Chondrocyte (in vitro differentiated cells): ENCODE measurements at places on chromosomes 13 and 19. TPM values are rescaled to one million over a fixed set of nuclear protein-coding genes. Genes with fewer than 3 reads are reported as not detected.

The PSG11 gene
- total RNA-seq, result not detected in 3 replicates

The MAST1 gene
- total RNA-seq, result 0.44 to 1.6 TPM (median 0.97 TPM) in 3 replicates

GRCh38 chr13:114015969-114016295, 42.1 kb upstream of the C13orf46 start:
- no peak overlapping the region for H3K4me3 ChIP-seq
- peaks cover 18% of the 10 kb centered on the region for H3K36me3 ChIP-seq
- no peak for DNase-seq
- H3K27ac ChIP-seq, result no peak overlapping the region
- no peaks in the 10 kb centered on the region for H3K4me1 ChIP-seq

DNA sequence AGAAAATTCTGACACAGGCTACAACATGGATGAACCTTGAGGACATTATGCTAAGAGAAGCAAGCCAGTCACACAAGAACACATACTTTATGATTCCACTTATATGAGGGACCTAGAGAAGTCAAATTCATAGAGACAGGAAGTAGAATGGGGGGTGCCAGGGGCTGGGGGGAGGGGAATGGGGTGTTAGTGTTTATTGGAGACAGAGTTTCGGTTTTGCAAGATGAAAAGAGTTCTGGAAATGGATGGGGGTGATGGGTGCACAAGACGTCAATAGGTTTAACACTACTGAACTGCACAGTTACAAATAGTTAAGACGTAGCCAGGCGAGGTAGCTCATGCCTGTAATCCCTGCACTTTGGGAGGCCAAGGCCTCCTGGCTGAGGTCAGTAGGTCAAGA, 3.5 kb upstream of the ZNF787 start:
- H3K36me3 ChIP-seq, result no peaks in the 10 kb centered on the region
- H3K27me3 ChIP-seq, result no peaks in the 10 kb centered on the region
- no peak for DNase-seq
- no peak overlapping the region for H3K4me3 ChIP-seq
- peaks cover 10% of the 10 kb centered on the region for H3K4me1 ChIP-seq

GRCh38 chr13:32048816-32049215, 17.2 kb downstream of the FRY start:
- H3K4me3 ChIP-seq, result no peak overlapping the region
- peaks cover 17% of the 10 kb centered on the region for H3K4me1 ChIP-seq
- no peaks in the 10 kb centered on the region for H3K27me3 ChIP-seq
- H3K36me3 ChIP-seq, result peaks cover 8% of the 10 kb centered on the region
- H3K27ac ChIP-seq, result peak overlapping the region; percentile 60

- no peak overlapping the region for H3K27ac ChIP-seq
- no peak for DNase-seq
- no peak overlapping the region for H3K4me3 ChIP-seq
- H3K4me1 ChIP-seq, result no peaks in the 10 kb centered on the region
Observed at GRCh38 chr19:32631381-32631780, 43.6 kb downstream of the ANKRD27 start.
